ENCODE measurements at places on chromosomes 6 and 20. TPM values are rescaled to one million over a fixed set of nuclear protein-coding genes. Genes with fewer than 3 reads are reported as not detected.

C4A gene
- 4.1 TPM for total RNA-seq

FAM83B gene
- total RNA-seq, result under 0.01 TPM

TEAD3 gene
- 13.5 TPM for total RNA-seq

CTSA gene
- 114 TPM for total RNA-seq

BFSP1 gene
- 2.3 TPM for total RNA-seq

BICRAL gene
- 6.8 TPM for total RNA-seq

BANF2 gene
- not detected for total RNA-seq

INSM1 gene
- total RNA-seq, result not detected

BPIFB2 gene
- total RNA-seq, result not detected

RBM12 gene
- 43.8 TPM for total RNA-seq

BMP5 gene
- 0.17 TPM for total RNA-seq

SAMD3 gene
- 5.1 TPM for total RNA-seq

NHLRC1 gene
- 5.6 TPM for total RNA-seq

EDN3 gene
- not detected for total RNA-seq

SIRPB1 gene
- 1.2 TPM for total RNA-seq

TREML1 gene
- not detected for total RNA-seq

SPDEF gene
- not detected for total RNA-seq

Data from smooth muscle cell of trachea (primary cell).